HepG2 (cell line): ENCODE measurements at places on chromosomes 12 and 14. TPM values are rescaled to one million over a fixed set of nuclear protein-coding genes. Genes with fewer than 3 reads are reported as not detected.

GYS2 gene
- total RNA-seq: not detected in 2 replicates

SP7 gene
- not detected in 2 replicates for total RNA-seq

PPP4R4 gene
- total RNA-seq: 19.8 and 21.2 TPM in 2 replicates

SERPINA5 gene
- total RNA-seq: 237 and 498 TPM in 2 replicates

HAL gene
- 0.56 and 0.89 TPM in 2 replicates for total RNA-seq

SERPINA9 gene
- not detected in 2 replicates for total RNA-seq

GCH1 gene
- 25.2 and 33.2 TPM in 2 replicates for total RNA-seq

NFE2 gene
- total RNA-seq: 7.8 and 8.5 TPM in 2 replicates

DNA sequence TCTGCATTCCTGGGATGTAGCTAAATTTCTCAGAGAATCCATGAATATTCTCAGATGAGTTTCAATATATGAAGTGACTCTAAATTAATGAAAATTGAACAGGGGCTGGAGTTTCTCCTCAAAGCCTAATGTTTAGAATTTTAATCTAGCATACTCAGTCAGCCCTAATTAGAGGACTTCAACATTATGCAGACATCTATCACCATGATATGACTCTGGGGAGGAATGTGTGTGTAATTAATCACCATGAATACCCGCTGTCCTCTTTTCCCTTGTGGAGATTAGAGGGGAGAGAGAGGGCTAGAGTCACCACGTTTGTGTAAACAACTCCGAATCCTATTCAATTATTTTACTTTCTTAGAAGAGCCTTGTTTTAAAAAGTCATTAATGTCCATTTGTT lies 698.6 kb upstream of the MDGA2 start:
- no peak overlapping the region for H3K27ac ChIP-seq
- H3K27me3 ChIP-seq: no peaks in the 10 kb centered on the region
- no peak for DNase-seq
- no peaks in the 10 kb centered on the region for H3K36me3 ChIP-seq
- H3K4me3 ChIP-seq: no peak overlapping the region

DNA sequence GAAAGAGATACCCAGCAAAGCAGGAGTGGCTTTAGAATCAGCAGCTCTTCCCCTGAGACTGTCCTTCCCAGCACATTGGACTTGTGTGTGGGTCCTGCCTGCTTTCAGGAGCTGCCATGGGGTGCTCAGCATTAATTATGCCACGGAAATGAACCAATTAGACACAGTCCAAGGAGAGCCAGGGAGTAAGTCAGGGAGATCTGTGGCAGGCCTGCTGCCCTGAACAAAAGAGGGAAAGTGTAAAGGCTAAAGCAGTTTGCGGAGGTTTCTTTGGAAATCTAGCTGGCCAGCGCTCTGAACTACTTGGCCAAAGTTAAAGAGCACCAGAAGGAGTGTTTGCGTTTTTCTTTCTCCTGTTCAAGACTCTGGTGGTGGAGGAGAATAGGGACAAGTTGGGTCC lies 65.7 kb upstream of the SRSF5 start:
- no peaks in the 10 kb centered on the region for H3K27me3 ChIP-seq
- no peak for DNase-seq
- H3K27ac ChIP-seq: no peak overlapping the region
- no peaks in the 10 kb centered on the region; the same call in 1 of the 3 replicates for H3K36me3 ChIP-seq
- no peak overlapping the region for H3K4me3 ChIP-seq

GRCh38 chr12:109385339-109386058 lies 37.8 kb downstream of the MYO1H start:
- H3K4me3 ChIP-seq: no peak overlapping the region
- peaks cover 16% of the 10 kb centered on the region for H3K4me1 ChIP-seq
- DNase-seq: peak; percentile 32
- H3K36me3 ChIP-seq: no peaks in the 10 kb centered on the region
- H3K27ac ChIP-seq: no peak overlapping the region

- H3K4me3 ChIP-seq: no peak within 1 kb of the TSS
- DNase-seq: no peak
- no peak within 1 kb of the TSS for H3K27ac ChIP-seq
- H3K4me1 ChIP-seq: no peaks in the 10 kb centered on the region
- no peaks in the 10 kb centered on the region for H3K36me3 ChIP-seq
Observed at GRCh38 chr12:9760699-9761418, at the start of gene CD69. Gene CD69 (minus strand): TSS chr12:9760901. CDS start chr12:9760820, 81 bp downstream.

- H3K27ac ChIP-seq: no peak overlapping the region
- H3K4me1 ChIP-seq: peaks cover 61% of the 10 kb centered on the region
- peaks cover 27% of the 10 kb centered on the region; the same call in 2 of the 3 replicates for H3K27me3 ChIP-seq
Observed at GRCh38 chr12:57548013-57548315, 972 bp upstream of the DCTN2 start.
